Endothelial cell of umbilical vein (primary cell): ENCODE measurements at places on chromosomes 2 and 18.

GRCh38 chr2:160043265-160043664, 19.1 kb downstream of the PLA2R1 start:
- DNase-seq, result no peak

DNA sequence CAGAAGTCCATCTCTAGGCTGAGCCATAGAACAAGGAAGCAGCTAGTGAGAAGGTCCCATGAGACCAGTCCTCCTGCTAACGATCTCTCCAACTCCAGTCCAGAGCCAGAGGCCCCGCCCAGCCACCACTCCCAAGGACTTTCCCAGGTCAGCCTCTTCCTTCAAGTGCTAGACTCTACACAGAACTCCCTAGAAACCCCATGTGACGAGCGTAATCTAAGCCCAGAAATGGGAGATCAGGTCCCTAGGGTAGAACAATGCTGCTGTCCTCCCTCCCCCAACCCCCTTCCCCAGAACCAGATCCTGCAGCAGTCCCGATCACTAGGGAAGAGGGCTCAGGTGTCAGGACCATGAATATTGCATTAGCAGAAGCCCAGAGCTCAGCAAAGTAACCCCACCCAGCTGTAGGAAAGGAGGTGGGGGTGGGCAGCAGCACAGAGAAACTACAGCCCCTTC, 6.9 kb downstream of the DCTN1 start:
- no peak for DNase-seq

- DNase-seq, result no peak
Measured at GRCh38 chr2:104572834-104573233, 281.1 kb upstream of the POU3F3 start.

DNA sequence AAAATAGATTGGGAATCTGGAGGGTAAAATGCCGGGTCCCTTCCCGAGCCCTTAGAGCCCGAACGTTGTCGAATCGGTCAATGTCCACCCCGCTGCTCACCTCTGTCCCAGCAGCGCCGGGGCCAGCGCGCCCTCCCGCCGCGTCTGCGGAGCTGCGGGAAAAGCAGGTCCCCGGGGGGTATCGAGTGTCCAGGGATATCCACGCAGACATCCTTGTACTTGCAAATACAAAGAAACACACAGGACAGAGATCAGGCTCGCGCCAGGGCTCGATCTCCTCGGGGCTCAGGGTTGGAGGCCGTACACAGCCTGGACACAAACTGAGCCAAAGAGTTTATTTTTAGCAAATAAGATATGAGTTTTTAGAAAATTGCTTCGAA, 2.3 kb upstream of the GATA6 start:
- no peak for DNase-seq

DNA sequence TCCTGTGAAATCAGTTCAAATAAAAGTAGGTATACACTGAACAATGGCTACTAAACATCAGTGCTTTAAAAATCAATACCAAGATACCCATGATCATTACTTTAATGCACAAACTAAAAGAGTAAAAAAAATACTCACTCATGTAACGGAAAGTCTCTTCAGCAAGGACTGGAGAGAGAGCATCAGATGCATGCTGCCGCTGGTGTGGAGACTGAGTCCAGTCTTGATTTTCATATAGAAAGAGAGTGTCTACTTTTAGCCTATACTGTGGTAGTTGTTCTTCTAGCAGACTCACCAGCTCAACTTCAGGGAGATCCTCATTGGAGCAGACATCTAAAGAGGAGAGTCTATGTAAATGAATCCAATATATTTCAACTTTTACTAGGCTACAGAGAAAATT, 44.0 kb downstream of the TRAK2 start:
- DNase-seq, result no peak

DNA sequence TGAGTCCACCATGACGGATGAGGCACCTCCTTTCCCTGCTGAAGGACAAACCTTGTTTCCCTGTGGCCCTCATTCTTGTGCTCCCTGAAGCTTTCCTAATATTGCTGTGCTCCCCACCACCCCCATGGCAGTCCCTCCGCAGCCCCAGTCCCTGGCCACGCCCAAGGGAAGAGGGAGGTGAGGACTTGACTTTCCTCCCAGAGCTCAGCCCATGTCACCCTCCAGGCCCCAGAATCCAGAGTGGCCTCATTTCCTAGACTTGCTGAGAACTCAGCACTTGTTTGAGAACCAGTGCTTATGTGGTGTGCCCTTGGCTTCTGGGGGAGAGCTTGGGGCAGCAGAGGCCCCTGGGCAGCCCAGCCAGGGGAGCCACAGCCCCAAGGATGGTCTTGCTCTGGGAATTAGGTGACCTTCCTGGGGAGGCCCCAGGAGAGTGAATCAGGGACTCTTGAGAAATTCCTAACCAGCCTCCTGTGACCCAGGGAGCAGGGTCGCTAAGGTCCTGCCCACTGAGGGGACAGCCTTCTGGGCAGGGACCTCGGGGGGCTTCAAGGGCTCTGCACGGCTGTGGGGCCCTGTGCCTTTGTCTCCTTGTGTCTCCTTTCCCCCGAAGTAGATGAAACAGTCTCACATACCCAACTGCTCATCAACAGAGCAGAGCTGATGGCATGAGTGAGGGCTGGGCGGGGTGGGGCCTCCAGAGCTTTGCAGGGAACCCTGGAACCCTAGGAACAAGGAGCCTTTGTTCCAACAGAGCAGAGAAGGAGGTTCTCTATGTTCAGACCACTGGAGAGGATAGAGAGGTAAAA, 27.9 kb downstream of the PSD4 start:
- no peak for DNase-seq

GRCh38 chr18:46591783-46592391, 65.1 kb downstream of the LOXHD1 start:
- DNase-seq, result no peak

GRCh38 chr2:195533771-195534642, 123.0 kb upstream of the SLC39A10 start:
- no peak for DNase-seq

DNA sequence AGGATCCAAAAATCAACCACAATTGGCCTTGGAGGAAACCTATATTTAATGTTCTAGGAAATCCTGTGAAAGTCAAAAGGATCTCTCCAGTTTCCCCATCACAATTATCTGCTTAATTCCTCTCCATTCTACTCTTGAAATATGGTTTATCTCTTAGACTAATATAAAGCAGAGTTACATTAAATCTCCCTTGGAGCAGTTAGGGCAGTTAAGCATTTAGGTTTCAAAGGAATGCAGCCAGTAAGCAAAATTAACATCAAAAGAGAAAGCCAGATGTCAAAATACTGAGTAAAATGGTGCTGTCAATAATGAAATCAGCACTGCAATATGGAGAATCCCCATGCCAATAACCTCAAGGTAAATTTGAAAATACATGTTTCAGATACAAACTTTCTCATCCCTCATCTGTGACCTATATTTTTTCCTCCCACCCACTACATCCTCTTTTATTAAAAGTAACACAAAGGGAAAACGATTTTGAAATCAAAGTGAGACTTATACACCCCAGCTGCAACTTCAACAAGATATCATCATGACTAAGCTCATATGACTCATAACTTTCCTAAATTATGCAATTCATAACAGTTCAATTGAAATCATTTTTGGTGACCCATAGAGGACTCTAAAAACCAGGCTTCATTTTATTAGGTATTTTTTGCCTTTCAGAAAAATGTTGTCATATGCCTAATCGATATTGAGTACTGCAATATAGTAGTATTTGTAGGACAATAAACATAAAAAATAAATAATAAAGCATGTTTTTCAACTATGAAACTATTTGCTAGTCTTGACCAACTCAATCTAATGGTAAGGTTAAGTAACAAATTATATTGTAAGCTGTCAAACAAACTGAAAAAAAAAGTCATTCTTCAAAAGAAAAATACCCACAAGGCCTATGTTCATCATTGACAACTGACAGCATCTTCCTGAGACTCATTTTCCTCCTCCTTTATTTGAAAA, 3.1 kb downstream of the ADAM17 start:
- peak; percentile 78 for DNase-seq

DNA sequence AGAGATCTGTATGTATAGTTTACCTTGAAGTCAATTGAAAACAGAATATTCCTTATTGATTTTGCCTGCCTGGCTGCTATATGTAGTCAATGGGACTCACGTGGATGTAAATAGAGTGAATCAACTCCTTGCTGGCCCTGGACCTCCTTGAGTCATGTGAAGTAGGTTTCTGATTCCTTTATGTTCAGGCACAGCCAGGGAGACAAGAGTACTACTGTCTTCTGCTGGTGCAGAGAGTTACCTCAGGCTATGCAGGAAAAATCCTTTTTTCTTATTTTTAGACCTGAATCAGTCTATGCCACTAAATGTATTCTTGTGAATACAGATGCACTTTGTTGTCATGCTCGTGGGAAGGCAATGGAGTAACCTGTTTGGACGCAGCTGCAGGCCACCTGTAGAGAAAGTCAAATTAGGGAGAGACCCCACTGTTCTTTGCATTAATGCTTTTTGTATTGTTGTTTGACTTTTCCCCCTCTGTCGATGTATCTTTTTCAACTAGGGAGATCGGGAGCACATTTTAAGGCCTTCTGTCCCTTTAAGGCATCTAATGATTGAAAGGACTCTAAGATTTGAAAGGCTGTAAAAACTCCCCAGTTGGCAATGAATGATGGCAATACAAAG, 473.9 kb downstream of the ARHGAP15 start:
- no peak for DNase-seq

DNA sequence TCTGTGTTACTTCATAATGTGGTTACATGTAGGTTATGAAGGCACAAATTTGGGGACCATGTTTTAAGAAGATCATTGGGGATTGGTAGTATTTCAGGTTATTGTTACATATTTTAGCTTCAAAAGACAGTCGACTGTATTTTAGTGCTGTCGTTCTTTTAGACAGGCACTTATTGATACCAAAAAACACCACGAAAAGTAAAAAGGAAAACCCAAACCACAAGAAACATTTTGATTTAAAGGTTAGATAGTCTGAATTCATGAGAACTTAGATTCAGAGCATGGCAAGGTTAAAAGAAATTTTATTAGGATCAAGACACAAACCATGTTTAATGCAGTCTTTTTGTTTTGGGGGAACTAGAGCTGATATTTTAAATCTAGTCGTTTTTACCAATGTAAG, 209.0 kb downstream of the CAMKMT start:
- DNase-seq, result no peak

DNA sequence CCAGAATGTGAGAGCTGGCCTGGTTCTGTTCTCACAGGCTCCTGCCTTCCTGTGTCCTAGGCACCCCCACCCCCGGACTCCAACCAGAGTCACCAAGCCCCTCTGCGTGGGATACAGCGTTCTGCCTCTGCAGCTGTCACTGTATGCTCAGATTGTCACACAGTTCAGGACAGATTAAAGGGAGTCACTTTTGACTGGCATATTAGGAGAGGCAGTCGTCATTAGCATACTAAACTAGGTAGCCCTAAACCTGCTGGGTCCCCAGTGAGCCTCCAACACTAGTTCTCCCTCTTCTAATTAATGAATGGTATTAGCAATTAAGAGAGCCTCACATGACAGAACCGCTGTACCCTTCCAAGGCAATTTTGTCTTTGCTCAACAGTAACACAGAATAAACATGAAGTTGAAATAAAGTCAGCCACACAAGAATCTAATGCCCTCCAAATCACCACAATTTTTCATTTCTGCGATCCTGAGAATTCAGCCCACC, 340.2 kb downstream of the CMPK2 start:
- no peak for DNase-seq

DNA sequence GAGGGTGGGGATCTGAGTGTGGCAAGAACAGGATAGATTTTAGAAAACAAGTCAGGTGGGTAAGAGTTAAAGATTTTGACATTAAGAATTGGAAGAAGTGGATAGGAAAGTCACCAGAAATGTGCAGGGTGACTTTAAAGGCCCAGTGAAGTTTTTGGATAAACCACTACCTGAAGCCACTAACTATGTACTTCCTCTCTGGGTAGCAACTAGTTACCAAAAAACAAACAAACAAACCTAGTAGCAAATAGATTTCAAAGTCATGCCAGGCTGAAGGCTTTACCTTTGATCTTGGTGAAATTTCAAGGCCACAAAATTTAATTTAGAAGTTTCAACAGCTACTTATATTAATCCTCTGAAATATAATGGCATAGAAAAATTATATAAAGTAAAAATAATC, 42.5 kb downstream of the PSMA8 start:
- no peak for DNase-seq

DNA sequence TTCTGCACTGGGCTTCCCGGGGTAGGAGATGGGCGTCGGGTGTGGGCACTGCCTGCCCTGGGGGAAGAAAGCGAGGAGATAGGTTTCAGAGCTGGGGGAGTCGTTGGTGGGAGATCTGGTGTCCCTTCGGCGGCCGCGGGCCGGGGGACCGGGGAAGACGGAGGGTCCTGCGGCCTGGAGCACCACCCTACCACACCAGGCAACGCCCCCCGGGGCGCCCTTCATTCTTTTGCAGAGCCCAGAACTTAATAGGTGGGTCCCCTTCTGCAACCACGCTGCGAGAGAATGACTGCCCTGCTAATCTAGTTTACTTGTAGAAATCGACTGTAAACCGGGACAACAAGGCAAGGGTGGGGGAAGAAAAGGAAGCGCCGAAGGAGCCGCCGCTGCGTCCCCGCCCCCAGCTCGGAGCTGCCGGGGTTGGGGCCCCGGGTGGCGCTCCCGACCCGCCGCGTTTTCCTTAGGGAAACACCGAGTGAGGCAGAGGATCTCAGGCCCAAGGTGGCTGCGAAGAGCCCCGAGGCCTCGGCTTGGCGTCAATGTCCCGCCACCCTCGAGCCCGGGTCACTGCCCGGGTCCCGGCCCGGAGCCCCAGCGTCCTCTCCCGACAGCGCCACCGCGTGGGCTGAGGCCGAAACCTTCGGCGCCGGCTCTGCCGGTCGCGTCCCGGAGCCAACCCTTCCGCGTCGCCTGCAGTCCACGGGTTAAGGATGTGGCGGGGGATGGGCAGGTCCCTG, 5.4 kb upstream of the SATB2 start:
- DNase-seq, result peak; percentile 30

DNA sequence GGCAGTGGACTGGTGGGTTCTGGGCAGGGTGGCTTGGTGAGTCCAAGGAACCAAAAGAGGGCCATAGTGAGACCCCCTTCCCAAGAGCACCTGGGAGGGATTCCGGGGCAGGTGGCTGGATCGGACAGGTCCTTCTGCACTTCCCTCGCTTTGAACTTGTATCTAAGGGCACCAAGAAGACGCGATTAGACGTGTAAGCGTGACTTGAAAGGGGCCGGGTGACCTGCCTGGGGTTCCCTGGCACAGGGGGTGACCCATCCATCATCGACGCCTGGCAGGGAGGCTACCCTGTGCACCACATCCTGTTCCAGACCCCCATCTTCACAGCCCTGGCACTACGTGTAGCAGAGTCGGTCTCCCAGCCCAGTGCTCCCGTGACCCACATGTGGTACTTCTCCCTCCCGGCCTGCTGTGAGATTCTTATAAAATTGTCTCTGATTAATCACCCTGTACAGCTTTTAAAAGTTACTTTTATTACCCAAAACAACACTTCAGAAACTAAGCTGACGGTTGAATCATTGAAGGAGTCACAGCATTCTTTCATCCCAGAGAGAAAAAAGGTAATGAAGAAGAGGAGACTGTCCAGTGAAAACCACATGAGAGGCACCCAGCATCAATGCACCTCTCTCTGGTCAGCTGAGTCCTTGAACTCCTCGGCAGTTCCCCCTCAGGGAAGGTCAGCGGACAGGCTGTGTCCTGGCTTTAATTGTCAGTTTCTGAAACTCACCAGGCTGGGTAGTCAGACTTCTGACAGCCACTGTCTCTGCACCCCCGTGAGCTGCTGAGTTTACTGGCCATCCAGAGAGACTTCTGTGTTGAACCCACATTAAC, 13.0 kb downstream of the SH3BP4 start:
- DNase-seq, result no peak
